Activated B cell treated with CpG ODN at 0.5 μM for 24 hours (primary cell): ENCODE measurements at places on chromosomes 4 and X. TPM values are rescaled to one million over a fixed set of nuclear protein-coding genes. Genes with fewer than 3 reads are reported as not detected.
A peak's percentile ranks its signal among the peaks of the same experiment; 100 is the strongest.

The GABRB1 gene
- total RNA-seq: not detected in 2 replicates

GRCh38 chrX:38225093-38225492 lies 4.4 kb upstream of the SRPX start:
- no peak for DNase-seq

DNA sequence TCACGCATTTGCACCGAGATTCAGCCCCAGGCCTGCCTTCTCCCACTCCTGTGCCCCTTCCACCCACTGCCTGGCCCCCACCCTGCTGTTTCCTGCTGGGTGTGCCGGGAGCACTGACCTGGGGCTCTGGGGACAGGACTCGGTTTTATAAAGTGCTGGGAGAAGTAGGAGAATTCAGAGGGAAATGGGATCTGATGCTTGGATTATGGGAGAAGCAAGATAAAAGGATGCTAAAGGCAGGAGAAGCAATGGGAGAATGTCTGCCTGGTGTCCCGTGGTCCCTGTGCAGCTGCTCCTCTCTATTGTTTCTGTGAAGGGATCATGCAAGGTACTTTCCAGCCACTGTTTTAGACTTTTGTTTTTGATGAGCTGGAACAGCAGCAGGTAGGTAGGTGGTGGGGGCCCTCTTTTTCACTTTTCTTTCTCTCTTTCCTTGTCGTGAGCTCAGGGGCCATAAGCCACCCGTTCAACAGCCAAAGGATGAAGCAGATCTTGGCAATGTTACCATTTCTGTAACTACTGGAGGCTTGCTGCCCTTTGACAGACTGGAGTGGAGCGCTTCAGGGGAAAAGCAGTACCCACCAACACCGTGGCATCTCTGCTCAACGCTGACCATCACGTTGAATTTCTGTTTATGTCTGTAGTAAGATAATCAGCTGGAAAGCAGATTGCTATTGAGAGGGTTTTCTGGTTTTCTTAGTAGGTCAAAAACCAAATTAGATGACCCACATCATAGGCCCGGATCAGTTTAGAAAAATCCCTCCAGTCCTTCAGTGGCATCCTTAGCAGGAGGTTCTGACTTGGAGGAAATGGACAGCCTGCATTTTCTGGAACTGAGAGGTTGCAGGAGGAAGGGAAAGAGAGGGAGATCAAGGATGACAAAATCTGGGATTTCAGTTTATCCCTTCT lies 63.8 kb upstream of the ENPP6 start:
- no peak for DNase-seq

- DNase-seq: peak; percentile 34
These were observed 568 bp downstream of the FHDC1 start for GRCh38 chr4:152936446-152937335.

DNA sequence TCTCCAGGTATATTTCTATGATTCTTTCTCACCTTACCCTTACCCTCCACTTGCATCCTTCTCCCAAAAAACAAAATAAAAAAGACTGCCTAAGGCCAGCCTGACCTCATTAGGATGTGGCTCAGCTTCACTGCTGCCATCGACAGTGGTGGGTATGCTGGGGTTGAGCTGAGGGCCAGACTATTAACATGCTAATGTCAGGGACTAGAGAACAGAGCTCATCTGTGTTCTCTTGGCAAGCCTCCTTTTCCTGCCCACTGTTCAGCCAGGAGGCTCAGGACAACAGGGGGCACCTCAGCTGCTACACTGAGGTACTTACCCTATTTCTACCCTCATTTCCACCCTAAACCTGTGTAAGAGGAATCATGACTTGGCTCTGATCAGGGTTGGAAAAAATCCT lies 59.3 kb downstream of the MSN start:
- no peak for DNase-seq

The LRAT gene
- total RNA-seq: not detected in 2 replicates

The PNMA3 gene
- total RNA-seq: 1.2 and 1.9 TPM in 2 replicates

DNA sequence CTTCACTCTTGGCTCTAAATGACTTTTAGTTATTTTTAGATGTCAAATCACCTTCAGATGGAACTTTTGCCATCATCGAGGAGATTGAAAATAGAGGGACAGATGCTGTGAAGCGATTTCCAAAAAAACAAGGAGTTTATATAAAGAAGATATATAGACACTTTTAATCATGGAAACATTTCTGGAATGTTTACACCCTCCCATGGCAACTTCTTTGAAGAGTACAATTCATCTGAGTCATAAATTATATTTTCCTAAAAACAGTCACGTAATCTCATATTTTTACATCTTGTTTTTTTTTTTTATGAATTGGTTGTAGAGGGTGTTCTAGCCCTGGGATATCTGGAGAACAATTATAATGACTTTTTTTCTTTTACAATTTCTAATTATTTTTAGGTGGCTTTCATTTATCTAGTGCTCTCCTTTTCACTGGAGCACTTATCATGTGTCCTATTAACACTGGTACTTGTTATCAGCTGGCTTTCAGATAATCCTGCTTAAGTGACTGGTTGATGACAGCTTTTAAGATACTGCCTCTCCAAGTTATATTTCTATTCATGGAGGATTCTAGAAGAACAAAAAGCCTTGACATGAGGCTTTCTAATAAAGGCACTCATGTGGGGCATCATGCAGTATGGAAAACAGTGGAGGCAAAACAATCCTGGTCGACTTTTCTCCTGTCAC lies 24.9 kb downstream of the PCDH7 start:
- DNase-seq: no peak

The WDR17 gene
- 5.7 and 6.2 TPM in 2 replicates for total RNA-seq

- no peak for DNase-seq
These were observed 22.9 kb downstream of the TNIP2 start for GRCh38 chr4:2733001-2733843.

DNA sequence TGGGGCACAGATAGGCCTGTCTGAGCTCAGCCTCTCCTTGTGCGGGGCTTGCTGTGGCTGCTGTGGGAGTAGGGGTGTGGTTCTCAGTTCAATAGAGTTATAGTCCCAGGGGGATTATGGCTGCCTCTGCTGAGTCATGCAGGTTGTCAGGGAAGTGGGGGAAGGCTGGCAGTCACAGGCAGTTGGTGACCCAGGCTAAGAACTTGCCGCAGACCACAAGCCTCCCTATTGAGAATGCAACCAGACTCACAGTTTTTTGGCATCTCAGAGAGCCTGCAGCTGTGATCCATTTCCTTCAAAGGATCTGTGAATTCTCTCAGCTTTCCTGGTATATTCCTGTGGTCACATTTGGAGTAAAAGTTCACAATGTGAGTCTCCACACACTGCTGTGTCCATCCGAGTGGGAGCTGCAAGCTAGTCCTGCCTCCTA lies 364.9 kb downstream of the ZNF674 start:
- no peak for DNase-seq

DNA sequence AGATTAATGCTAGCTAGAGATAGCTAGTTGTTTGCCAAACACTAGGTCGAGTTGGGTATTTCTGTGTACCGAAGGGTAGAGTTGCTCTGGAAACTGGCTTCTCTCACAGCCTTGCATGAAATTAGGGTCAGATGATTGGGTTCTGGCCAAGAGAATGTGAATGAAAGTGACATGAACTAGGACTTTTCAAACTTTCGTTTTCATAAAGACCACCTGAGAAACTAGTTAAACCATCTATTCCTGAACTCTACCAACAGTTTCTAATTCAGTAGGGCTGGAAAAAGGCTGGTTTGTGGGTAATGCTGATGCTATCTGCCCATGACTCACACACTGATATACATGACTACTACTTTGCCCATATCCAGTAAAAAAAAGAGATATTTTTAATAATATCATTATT lies 157.6 kb downstream of the GASK1B start:
- DNase-seq: no peak

The SPANXC gene
- total RNA-seq: not detected in 2 replicates

The IL1RAPL1 gene
- not detected in 2 replicates for total RNA-seq

The SSX4B gene
- not detected in 2 replicates for total RNA-seq

GRCh38 chr4:46793036-46793435 lies 116.0 kb downstream of the COX7B2 start:
- DNase-seq: no peak

DNA sequence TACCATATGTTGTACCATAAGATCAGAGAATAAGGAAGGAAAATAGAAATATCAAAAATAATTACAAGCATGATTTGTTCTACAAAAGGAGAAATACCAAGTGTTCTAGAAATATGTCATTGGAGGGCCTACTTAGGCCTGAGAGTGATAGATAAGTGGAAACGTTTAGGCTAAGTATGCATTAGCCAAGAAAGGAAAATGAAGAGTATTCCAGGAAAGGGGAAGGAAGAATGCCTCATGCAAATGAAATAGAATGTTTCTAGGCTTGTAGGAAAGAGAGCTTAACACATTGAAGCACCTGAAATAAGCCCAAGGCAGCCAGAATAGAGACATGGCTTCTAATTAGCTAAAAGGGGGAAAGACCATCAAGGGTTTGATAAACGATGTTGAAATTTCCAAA lies 595.7 kb upstream of the ATOH1 start:
- no peak for DNase-seq

- no peak for DNase-seq
These were observed 32.4 kb upstream of the CYP4V2 start for GRCh38 chr4:186158966-186159365.

The ERCC6L gene
- total RNA-seq: 0.91 and 1.1 TPM in 2 replicates

The HSFX2 gene
- total RNA-seq: 0.33 and 0.51 TPM in 2 replicates

- peak; percentile 16 for DNase-seq
These were observed 3.0 kb upstream of the CITED1 start for GRCh38 chrX:72308566-72309296.

GRCh38 chr4:76526585-76526990 lies 91.6 kb downstream of the SHROOM3 start:
- DNase-seq: no peak

The SERPINA7 gene
- total RNA-seq: not detected in 2 replicates

GRCh38 chr4:90211174-90211573 lies 84.0 kb downstream of the CCSER1 start:
- DNase-seq: no peak

- no peak for DNase-seq
These were observed 2.1 kb downstream of the PCDH18 start for GRCh38 chr4:137530176-137530575.

The UBE2K gene
- total RNA-seq: 54.4 and 64.0 TPM in 2 replicates

The CFI gene
- not detected in 2 replicates for total RNA-seq

The FAM47C gene
- not detected in 2 replicates for total RNA-seq

GRCh38 chr4:183816077-183816476 lies 89.0 kb upstream of the STOX2 start:
- DNase-seq: no peak

GRCh38 chrX:137366018-137366633 lies 199.8 kb upstream of the ZIC3 start:
- DNase-seq: no peak

- DNase-seq: no peak
These were observed 46.4 kb upstream of the GPM6B start for GRCh38 chrX:13863324-13863723.
